Immature natural killer cell (primary cell): ENCODE measurements at places on chromosomes 11 and 22. TPM values are rescaled to one million over a fixed set of nuclear protein-coding genes. Genes with fewer than 3 reads are reported as not detected.

DNA sequence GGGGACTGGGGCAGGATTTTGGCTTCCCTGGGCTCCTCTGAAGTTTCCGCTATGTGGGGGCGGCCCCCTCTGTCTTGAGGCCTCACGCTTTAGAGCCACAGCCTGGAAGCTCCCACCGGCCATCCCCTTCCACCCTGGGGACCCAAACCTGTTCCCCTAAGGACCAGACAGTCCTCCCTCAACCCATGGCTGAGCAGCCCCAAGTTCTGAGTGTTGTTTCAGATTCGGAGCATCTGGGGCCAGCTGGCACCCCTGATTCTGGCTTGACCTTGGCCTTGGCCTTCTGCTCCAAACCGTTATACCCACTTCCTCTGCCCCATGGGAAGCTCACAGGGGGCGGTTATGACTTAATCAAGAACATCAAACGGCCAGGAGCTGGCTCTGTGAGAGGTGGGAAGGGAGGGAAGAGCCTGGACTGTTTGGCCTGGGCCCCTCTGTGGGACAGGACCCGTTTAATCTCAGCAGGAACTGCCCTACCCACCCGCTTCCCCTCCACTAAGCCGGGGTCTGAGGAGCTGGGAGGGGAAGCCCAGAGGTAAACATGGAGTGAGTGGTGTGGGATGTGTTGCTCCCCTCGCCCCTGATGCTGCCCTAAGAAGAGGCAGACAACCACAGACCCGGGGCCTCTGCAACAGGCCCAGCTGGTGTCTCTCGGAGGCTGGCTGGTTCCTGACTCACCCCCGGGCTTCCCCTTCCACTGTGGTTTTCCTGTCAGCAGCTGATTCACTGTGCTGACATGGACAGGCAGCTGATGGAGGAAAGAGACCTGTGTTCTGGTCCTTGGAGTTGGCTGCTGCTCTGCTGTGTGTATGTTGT lies 3.4 kb downstream of the CD82 start:
- peaks cover 63% of the 10 kb centered on the region for H3K4me1 ChIP-seq
- no peaks in the 10 kb centered on the region for H3K36me3 ChIP-seq
- peak overlapping the region; percentile 80 for H3K27ac ChIP-seq
- peak overlapping the region; percentile 22 for H3K4me3 ChIP-seq
- H3K27me3 ChIP-seq, result peaks cover 3% of the 10 kb centered on the region

DNA sequence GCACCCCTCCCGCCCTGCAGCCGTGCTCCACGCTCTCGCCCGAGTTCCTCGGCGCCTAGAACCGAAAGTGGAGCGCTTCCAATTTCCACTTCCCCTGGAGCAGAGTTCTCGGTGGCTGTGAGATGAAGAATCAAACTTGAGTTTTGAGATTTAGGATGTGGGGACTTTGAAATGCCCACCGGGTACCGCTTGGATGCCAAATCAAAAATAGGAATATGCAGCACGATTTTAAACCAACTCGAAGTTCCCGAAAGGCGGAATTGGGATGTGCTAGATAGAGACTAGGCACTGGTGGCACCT lies 569 bp downstream of the POLA2 start:
- H3K4me3 ChIP-seq, result peak overlapping the region; percentile 92
- no peak for DNase-seq
- H3K27me3 ChIP-seq, result peaks cover 5% of the 10 kb centered on the region
- H3K4me1 ChIP-seq, result peaks cover 47% of the 10 kb centered on the region
- H3K27ac ChIP-seq, result peak overlapping the region; percentile 77
- no peaks in the 10 kb centered on the region for H3K36me3 ChIP-seq

DNA sequence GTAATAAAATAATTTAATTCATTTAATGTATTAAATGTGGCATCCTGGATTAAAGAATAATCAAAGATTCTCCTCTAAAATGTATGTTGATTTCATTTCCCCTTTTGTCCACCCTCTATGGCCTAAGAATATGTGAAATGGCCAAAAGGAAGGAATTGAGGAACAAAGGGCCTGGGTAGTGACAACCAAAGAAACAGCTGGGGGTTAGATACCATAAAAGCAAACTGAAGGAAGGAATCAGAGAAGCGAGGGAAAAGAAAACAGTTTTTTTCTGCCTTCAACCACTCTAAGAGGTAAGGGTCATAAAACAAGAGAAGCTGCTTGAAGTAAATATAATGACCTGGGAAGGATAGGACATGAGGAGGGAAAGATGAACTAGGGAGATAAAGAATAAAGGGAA lies 139.3 kb downstream of the FAM76B start:
- no peak overlapping the region for H3K4me3 ChIP-seq
- peaks cover 2% of the 10 kb centered on the region for H3K27me3 ChIP-seq
- H3K27ac ChIP-seq, result no peak overlapping the region

DNA sequence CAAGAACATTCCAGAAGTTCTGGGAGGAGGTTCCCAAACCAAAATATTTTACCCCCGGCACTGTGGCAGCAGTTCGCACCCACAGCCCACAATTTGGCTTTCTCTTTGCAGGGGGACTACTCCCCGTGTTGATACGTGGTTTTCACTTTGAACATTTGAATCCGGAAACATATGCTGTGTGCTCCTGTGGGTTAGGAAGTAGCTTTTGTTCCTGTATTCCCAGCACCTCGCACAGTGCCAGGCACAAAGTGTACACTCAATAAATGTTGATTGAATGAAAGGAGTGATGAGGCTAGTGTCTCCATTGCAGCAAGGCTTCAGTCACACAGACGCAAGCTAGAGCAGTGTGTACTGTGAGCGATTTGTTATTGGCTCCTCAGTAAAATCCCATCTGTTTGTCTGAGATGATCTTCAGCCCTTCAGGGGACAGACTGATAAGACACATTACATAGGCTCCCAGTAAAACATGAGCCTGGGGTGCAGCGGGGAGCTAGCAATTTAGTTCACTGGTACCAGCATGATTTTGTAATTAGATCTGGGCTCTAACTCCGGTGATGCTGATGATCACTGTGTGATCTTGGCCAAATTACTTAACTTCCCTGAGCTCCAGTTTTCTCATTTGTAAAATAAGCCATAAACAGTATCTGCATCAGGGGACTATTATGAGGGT lies 2.2 kb downstream of the LAYN start:
- H3K4me1 ChIP-seq, result peaks cover 38% of the 10 kb centered on the region
- peaks cover 13% of the 10 kb centered on the region for H3K27me3 ChIP-seq
- H3K4me3 ChIP-seq, result peak overlapping the region; percentile 65
- no peak overlapping the region for H3K27ac ChIP-seq

- DNase-seq, result no peak
- H3K27ac ChIP-seq, result no peak overlapping the region
- peaks cover 4% of the 10 kb centered on the region for H3K36me3 ChIP-seq
- H3K4me1 ChIP-seq, result no peaks in the 10 kb centered on the region
- peaks cover 2% of the 10 kb centered on the region for H3K27me3 ChIP-seq
Observed at GRCh38 chr11:59918480-59918879, 19.8 kb upstream of the OOSP1 start.

SRSF8 gene
- 82.6 TPM for polyA plus RNA-seq
